ENCODE measurements at places on chromosomes 16 and 17. TPM values are rescaled to one million over a fixed set of nuclear protein-coding genes. Genes with fewer than 3 reads are reported as not detected.

- DNase-seq, result no peak
Observed at GRCh38 chr17:29057361-29057760, 14.4 kb downstream of the PIPOX start.

- no peak for DNase-seq
Observed at GRCh38 chr17:81427173-81428120, 32.2 kb downstream of the BAHCC1 start.

GRCh38 chr17:14756479-14756878, 455.6 kb downstream of the HS3ST3B1 start:
- no peak for DNase-seq

- DNase-seq, result no peak
Observed at GRCh38 chr17:39735882-39736281, 1.9 kb upstream of the GRB7 start.

GRCh38 chr16:83779886-83780285, 27.9 kb upstream of the HSBP1 start:
- no peak for DNase-seq

DNA sequence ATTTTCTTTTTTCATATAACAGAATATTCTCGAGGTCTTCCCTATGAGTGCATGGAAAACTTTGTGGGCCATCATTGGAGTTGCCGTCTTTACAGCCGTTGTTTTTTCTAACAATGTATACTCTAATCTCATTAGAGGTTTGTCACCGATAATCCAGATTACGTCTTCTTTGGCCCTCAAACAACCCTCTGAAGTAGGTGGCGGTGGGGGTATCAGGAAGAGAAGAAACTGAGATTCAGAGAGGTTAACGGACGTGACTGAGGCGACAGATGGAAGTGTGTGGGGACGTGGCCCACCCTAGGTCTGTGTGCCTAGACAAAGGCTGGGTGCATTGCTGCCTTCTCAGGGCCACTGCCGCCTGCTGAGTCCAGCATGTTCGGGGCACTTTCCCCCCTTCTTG, 63.7 kb downstream of the RPTOR start:
- DNase-seq, result no peak

DNA sequence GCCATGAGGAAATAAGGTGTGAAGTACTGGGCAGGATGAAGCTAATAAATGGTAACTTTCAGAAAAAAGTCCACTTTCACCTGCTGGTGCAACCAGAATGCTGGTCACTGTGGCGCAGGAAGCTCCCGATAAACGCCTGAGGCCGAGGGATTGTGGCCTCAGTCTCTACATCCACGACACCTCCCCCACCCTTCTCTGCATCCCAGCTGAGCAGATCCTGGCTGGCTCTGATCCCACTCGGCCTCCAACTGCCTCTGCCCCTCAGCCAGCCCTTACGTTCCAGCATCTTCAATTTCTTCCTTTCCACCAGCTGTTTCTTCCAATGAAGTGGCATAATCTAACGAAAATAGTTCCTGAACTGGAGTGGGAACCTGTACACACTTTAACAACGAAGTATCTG, 49.5 kb downstream of the COX4I1 start:
- no peak for DNase-seq

DNA sequence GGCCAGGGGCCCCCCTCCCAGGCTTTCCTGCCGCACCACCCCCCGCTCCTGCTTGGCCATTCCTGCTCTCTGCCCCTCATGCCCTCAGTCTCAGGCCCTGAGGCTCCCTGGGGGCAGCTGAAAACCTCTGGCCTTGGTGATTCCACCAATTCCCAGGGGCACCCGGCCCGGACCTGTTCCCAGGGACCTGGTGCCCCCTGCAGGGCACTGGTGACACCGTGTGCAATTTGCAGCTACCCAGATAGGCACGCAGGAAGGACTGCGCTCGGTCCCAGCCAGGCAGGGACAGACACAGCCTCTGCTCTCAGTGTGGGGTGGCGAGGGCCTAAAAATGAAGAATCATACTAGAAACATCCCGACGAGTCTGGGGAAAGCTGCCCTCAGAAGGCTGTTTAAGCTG, 13.4 kb downstream of the WFDC1 start:
- peak; percentile 23 for DNase-seq

- DNase-seq, result no peak
Observed at GRCh38 chr16:82937926-82938520, 311.3 kb downstream of the CDH13 start.

- no peak for DNase-seq
Observed at GRCh38 chr16:12257926-12258561, 281.5 kb downstream of the SNX29 start.

- DNase-seq, result no peak
Observed at GRCh38 chr17:37702598-37702997, 42.3 kb downstream of the HNF1B start.

GRCh38 chr17:45963889-45964288, 35.2 kb upstream of the STH start:
- DNase-seq, result no peak

DNA sequence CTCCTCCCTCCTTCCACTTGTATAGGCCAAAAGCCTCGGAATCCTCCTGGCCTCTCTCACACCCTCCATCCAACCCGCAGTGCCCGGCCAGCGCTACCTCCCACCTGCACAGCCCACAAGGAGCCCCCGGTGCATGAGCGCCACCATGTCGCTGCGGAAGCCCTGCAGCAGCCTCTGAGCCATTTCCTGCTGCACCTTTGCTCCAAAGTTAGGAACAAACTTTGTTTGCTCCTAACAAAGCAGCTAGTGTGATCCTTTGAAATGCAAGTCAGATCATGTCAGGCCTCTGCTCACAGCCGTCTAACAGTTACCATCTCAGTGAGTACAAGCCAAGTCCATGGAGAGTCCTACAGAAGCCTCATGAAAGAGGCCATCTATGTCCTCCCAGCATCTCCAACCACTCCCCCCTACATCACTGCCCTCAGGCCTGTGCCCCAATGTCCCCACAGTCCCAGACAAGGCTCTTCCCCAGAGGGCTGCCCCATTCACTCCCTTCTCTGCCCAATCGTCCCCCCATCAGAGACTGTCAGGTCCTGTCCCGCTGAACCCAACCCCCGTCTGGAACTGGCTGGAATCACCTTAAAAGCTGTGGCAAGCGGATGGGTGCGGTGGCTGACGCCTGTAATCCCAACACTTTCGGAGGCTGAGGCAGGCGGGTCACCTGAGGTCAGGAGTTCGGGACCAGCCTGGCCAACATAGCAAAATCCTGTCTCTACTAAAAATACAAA, 7.5 kb downstream of the DCAKD start:
- no peak for DNase-seq

- DNase-seq, result no peak
Observed at GRCh38 chr16:68839831-68840230, 3.5 kb upstream of the TANGO6 start.

- DNase-seq, result no peak
Observed at GRCh38 chr17:30210366-30210765, 25.1 kb downstream of the SLC6A4 start.

DNA sequence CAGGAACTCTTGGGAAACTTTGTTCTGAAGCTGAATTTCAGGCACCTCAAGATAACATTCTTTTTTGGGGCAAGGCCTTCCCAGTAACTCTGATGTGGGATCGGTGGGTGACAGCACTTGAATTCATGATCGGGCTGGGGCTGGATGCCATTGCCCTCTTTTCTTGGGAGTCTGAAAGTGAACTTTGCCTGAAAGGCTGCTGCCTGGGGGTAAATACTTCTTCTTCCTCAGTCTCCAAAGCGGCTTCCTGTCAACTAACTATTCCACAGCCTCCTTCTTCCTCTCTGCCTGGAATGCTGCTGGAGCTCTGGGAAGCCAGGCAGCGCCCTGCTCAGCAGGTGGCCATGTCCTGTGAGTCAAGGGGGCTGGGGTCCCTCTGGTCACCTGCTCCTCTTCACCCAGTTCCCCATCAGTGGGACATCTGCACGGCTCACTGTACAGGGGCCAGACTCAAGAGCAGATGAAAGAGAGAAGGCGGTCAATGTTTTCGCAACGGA, 79.5 kb downstream of the WIPI1 start:
- no peak for DNase-seq

DNA sequence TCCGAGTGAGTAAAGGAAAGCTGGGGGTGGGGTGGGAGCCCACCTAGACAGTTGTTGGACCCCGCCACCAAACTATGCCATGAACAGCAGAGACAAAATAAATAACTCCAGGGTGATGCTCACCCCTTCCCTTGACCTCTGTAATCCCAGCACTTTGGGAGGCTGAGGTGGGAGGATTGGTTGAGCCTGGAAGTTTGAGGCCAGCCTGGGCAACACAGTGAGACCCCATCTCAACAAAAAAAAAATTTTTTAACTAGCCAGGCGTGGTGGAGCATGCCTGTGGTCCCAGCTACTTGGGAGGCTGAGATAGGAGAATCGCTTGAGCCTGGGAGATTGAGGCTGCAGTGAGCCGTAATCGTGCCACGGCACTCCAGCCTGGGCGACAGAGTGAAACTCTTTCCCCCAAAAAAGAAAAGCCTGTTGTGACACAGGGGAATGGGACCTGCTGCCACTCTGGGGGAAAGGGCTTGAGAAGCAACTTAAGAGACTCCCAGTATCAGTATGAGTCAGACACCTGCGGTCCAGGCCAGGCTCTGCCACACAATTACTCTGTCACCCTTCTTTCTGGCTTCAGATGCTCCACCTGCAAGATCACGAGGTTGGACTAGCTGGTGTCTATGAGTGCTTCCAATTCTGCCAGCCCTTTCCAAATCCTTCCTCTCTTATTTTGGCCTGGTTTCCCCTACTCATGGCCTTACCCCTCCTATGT, 5.0 kb downstream of the SGCA start:
- DNase-seq, result peak; percentile 22

DNA sequence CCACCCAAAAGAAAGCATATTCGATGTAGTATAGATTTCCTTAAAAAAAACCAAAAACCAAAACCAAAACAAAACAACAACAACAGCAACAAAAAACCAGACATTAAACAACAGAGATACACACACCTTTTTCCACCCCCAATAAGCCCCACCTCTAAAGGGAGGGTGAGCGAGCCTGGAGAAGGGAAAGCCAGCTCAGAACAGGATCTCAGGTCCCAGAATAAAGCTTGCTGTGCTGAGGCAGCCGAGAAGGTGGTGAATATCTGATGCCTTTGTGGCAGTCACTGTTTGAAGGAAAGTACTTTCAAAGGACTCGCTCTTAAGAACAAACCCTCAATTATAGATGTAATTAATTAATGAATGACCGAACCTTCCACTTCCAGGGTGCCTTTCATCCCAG, 470 bp downstream of the KRT23 start:
- no peak for DNase-seq

SECTM1 gene
- total RNA-seq, result 12.6 TPM

KRTAP9-4 gene
- total RNA-seq, result not detected

STX1B gene
- total RNA-seq, result 6.1 TPM

DNASE1L2 gene
- 1.1 TPM for total RNA-seq

TSEN54 gene
- 34.8 TPM for total RNA-seq

TBC1D3H gene
- not detected for total RNA-seq

TMEM114 gene
- not detected for total RNA-seq

NPW gene
- 1.5 TPM for total RNA-seq

NOXO1 gene
- not detected for total RNA-seq

CMTM4 gene
- total RNA-seq, result 3.7 TPM

FZD2 gene
- 0.23 TPM for total RNA-seq

OR2C1 gene
- total RNA-seq, result not detected

SPAG9 gene
- 55.0 TPM for total RNA-seq

KRTAP4-16 gene
- not detected for total RNA-seq

All from activated T-cell treated with anti-CD3 and anti-CD28 coated beads, Interleukin-2, amount 50 U/mL, for 72 hours (primary cell).